ENCODE measurements at places on chromosomes 3 and 15.

DNA sequence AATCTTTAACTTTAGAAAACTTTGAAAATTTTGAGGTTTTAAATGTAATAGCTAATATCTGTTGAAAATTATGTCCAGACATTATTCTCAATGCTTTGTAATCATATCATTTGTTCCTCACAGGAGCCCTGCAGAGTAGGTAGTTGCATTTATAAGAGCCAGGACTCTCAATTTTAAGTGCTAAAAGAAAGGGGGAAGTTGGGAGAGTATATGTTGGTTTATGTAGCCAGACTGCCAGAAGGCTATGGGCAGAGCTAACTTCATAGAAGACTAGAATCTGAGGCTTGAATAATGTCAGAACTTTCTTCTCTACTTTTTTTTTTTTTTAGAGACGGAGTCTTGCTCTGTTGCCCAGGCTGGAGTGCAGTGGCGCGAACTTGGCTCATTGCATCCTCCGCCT lies 9.1 kb downstream of the VPS8 start:
- no peak for DNase-seq

DNA sequence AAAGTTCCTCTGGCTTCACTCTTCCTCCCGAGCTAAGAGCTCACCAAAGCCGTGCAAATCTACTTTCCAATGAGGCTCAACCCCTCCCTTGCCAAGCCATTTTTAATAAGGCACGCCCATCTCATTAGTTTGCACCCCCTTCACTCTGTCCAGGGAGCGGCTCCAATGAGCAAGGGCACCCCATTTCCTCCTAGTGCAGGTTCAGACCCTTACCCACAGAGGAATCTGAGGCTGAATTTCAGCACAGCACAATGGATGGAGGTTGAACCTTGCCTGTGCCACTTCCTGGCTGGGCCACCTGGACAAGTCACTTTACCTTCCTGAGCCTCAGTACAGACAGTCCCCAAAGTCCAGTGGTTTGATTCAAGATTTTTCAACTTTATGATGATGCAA lies 25.4 kb downstream of the XPC start:
- DNase-seq: no peak

DNA sequence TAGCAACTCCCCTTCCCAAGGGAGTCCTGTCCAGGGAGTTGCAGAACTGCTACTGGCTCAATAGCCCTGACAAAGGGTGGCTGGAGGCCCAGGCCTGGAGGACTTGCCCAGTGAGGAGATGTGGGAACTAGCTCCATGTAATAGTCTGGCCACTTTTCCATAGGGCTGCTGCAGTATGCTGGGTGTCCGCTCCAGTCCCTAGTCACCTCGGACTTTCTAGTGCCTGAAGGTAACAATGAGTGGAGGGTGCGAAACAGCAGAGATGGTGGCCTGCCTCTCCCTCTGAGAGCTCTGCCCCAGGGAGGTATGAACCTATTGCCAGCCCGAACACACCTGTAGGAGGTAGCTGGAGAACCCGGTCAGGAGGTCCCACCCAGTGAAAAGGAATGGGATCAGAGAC lies 42.0 kb upstream of the GCSAM start:
- DNase-seq: no peak

DNA sequence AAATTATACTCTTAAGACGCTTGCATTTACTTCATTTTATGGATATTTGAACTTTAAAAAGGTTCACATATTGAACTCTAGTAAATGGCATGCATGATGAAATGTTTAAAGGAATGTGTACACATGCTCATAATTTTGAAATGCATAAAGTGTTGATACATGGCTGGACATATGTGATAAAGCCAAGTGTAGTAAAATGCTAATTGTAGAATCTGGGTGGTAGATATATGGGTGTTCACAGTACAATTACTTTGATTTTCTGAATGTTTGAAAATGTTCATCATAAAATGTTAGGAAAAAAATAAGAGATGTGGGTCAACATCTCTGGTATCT lies 4.2 kb upstream of the EFHB start:
- DNase-seq: no peak

- DNase-seq: no peak
Measured at GRCh38 chr3:182308328-182308727, 485.0 kb upstream of the ATP11B start.

GRCh38 chr15:40340038-40340739 lies 550 bp downstream of the CCDC9B start:
- DNase-seq: peak; percentile 67

- DNase-seq: no peak
Measured at GRCh38 chr3:185645596-185646381, 59.7 kb downstream of the SENP2 start.

GRCh38 chr3:124882816-124883747 lies 4.1 kb downstream of the ITGB5 start:
- DNase-seq: no peak

DNA sequence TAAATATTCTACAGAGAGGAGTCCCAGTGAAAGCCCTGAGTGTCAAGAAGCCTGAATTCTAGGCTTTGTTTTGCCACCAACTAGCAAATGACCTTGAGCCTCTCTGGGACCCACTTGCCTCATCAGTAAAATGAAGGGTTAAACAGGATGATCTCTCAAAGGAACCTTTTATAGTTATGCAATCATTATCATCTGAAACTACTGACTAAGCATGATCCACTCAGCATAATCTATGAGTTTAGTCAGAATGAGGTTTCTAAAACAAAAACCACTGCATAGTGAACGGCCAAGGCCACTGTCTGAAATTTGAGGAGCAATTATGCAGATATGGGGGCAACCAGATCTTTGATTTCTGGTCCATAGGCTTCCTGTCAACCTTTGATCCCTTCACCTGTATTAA lies 319.0 kb downstream of the MECOM start:
- no peak for DNase-seq

- no peak for DNase-seq
Measured at GRCh38 chr3:166526881-166527280, 689.7 kb upstream of the BCHE start.

- no peak for DNase-seq
Measured at GRCh38 chr3:99867594-99868310, 50.1 kb downstream of the CMSS1 start.

- no peak for DNase-seq
Measured at GRCh38 chr15:99464137-99464536, 101.6 kb upstream of the MEF2A start.

DNA sequence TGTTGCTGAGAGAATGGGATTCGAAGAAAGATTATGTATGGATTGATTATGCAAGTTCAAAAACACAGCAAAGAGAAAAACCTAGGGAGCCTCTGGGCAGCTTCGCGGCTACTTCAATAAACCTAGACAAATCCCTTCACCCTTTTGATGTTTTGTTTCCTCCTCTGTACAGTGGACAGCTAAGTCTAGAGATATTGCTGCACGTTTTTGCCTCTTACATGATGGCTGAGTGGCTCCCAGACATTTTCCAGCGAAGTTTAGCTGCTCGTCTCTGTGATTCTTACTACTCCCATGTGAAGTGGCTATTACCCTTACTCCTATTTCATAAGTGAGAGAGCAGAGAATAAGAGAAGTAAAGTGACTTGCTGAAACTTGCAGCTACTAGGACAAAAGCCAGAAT lies 695.0 kb upstream of the GRM7 start:
- no peak for DNase-seq

GRCh38 chr3:101900316-101900715 lies 51.0 kb downstream of the NFKBIZ start:
- no peak for DNase-seq

DNA sequence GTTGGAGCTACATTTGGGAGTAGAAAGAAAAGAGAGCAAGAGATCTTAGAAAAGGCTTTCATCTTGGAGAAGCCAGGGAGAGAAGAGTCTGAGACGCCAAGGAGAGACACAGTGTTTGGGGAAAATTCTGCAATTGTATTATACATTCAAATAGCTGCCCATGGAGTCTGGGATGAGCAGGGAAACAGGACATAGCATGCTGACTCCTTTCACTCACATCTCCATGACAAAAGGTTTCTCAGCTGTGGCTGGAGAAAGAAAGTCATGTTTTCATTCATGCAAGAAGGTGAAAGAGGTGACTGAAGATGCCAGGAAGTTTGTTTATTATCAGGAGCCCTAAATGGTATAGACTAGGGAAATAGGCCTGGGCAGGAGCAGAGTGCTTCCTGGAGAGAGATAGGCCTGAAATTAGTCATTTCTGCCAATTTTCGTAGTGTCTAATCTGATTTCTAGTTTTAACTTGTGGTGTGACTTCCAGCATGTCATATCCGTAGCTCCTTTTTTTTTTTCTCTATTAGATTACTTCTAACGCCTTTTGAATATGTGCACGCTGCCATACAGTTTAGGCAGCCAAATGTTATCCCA lies 34.1 kb downstream of the ACP3 start:
- DNase-seq: no peak

GRCh38 chr15:58235961-58236360 lies 97.8 kb downstream of the AQP9 start:
- no peak for DNase-seq

DNA sequence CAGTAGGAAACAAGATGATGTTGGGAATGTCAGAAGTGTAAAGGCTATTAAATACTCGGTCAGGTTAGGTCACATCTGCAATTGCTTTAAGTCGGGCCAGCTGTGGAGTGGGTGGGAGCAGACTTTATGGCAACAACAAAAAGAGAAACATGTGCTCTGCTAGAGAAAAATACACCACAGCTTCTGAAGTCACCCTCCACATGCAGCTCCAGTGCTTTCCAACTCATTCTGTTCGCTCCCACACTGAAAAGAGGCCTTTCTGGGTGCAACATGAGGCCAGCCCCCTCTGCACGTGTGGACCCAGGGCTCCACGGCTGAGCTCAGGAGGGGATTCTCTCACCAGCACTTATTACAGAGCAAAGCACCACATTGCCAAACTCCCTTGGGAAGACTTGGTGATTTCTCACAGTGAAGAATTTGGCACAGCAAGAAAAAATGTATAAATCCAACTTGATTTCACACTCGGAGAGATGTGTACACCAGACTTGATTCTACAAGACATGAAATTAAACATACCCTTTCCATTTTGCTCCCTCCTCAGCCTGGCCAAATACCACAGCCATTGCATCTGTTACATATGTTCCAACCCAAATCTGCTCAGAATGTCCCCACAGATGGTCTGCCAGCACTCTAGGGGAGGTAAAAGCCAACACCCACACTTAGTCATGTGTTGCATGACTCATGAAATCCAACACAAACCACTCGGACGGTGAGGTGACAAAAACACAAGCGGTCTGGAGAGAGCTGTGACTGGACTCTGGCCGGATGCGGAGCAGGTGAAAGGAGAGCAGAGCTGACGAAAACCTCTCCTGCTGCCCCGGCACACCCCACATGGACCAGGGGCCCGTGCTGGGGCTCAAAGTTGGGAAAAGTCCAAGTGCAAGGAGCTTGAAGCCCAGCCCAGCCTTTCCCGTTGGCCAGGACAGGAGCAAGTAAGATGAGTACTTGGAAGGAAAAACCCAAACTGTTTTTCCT lies 74.6 kb downstream of the ITGB5 start:
- peak; percentile 94 for DNase-seq

GRCh38 chr3:130392266-130392665 lies 46.8 kb downstream of the COL6A5 start:
- no peak for DNase-seq

DNA sequence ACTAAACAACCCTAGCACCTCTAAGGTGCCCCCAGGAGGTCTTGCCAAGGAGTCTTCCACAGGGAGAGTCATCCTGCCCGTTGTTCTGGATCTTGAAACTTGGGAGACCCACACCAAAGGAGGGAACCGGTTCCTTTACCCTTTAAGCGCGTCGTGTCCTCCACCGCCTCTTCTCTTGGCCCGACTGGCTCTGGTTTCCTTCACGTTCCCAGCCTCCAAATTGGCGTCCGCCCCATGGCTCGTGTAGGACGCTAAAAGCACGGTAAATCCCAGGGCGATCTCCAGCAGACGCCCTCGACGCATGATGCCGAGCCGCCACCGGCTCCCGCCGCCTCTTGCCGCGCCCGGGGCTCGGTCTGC lies 1.1 kb downstream of the FBN1 start:
- no peak for DNase-seq

DNA sequence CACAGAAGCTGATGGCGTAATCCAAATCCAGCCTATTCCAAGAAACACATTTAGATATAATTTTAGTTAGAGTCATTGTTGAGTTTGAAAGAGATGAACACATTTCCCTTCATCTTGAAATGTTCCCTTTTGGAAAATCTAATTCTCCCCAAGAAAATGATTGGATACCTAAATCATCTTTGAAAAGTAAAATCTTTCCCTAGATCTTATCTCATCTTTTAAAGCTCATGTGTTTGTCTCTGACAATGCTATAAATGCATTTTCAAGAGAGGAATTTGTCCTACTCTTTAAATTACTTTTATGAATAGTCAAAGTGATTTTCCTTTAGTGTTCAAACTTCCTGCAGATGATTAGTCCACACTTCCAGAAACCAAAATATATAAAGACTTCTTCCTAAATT lies 82.6 kb upstream of the CNTN6 start:
- no peak for DNase-seq

- no peak for DNase-seq
Measured at GRCh38 chr3:114405202-114405990, 111.6 kb downstream of the TIGIT start.

DNA sequence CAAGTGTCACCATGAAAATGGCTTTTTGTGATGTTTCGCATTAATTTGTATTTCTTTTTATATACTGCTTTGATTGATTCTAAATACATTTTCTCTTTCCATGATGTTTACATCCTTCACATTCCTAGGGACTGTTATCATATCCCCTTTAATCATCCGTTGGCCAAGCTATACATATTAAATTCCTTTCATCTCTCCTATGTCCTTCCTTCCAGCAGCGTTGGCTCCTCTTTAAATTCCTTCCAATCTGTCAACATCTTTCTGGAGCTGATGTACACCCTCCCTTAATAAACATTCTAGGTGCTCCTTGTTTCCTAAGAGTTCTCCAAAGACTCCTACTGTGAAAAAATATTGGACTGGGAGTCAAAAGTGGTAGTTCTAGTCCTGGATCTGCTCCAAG lies 87.8 kb downstream of the IGF2BP2 start:
- DNase-seq: no peak

GRCh38 chr15:67510597-67511190 lies 10.2 kb upstream of the C15orf61 start:
- no peak for DNase-seq

- DNase-seq: no peak
Measured at GRCh38 chr3:176514297-176514696, 683.0 kb downstream of the TBL1XR1 start.

- no peak for DNase-seq
Measured at GRCh38 chr15:23484870-23485269, 37.8 kb upstream of the GOLGA6L2 start.

- DNase-seq: no peak
Measured at GRCh38 chr3:101879102-101879501, 29.8 kb downstream of the NFKBIZ start.

DNA sequence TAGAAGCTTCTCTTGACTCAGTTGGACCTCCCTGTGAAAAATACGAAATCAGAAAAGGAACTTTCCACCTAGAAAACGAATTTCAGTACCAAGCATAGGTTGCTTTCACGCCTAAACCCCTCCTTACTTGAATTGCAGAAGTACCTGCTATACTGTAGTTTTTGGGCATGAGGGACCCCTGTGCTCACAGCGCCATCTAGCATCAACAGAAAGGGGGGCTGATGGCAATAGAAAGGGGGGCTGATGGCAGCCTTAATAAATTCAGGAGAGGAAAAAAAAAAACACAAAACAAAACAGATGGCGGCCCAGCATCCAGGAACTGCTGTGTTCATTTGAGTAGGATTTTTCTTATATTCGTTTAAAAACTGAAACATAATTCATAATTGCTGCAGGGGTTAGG lies 96.7 kb downstream of the NPAP1 start:
- DNase-seq: no peak
